NCI-H510A (cell line): ENCODE measurements at places on chromosomes 2 and 18.
A peak's percentile ranks its signal among the peaks of the same experiment; 100 is the strongest.

GRCh38 chr18:7741640-7742039, 174.5 kb downstream of the PTPRM start:
- no peak for DNase-seq

DNA sequence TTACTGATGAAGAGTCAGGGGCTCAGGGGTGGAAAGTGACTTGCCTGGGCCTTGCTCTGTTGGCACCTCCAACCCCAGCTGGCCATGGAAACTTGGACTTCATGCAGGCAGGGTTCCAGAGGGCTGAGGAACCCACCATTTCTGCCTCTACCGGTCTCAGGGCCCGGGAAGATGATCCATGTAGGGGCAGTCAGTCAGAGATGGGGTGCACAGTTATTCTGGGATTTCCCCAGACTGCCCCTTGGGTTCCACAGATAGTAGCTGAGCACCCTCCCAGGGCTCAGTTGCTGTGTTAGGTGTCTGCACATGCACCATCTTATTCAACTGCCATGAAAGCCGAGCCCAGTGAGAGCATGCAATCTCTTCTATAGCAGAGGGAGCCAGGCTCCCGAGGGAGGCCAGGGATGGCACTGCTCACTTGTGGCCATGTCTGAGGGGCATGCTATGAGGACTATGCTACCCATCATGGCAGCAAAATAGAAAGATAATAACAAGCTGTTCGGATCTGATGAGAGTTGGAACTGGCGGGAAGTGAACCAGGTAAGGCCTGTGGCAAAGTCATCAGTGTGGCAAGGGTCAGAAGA, 37.3 kb downstream of the RHOB start:
- DNase-seq: no peak

- no peak for DNase-seq
These were observed 31.2 kb downstream of the STK17B start for GRCh38 chr2:196140213-196140612.

DNA sequence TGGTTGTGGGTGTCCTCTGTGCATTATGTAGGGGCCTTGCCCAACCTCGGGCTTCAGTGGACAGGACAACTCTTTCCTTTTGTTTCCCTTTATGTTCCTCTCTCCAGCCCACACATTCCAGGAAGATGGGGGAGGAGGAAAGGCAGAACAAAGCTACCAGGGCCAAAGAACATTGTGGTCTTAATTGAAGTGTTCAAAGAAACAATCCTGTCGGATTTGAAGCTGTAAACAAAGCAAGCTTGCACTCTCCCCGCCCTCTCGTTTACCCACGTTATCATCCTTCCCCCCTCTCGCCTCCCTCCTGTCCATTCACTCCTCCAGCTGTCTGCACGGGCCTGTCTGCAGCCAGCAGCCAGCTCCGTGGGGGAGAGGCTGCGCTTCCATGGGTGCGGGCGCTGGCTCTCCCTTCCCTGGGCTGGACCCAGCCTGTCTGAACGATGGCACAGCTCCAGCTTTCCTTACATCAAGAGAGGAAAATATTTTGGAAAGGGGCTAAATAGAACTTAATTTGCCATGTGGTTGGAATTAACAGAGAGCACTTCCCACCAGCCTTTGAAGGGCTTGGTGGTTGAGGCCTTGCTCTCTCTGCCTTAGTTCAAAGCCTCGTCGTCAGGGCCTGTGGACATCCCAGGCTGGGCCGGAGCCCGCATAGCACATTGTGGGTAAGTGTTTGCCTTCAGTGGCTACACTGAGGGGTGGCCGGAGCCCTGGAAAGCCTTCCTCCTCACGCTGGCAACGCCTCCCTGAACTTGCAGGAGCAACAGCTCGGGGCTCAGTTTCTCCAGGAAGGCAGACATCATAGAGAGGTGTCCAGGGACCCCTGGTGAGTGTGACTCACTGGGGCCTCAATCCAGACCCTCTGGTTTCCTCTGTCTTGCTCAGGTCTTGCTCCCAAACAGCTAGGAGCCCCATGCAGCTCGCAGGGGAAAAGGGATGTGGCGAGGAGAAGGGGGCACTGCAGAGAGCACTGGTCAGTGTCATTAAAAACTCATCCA, 60.6 kb upstream of the HS6ST1 start:
- no peak for DNase-seq

DNA sequence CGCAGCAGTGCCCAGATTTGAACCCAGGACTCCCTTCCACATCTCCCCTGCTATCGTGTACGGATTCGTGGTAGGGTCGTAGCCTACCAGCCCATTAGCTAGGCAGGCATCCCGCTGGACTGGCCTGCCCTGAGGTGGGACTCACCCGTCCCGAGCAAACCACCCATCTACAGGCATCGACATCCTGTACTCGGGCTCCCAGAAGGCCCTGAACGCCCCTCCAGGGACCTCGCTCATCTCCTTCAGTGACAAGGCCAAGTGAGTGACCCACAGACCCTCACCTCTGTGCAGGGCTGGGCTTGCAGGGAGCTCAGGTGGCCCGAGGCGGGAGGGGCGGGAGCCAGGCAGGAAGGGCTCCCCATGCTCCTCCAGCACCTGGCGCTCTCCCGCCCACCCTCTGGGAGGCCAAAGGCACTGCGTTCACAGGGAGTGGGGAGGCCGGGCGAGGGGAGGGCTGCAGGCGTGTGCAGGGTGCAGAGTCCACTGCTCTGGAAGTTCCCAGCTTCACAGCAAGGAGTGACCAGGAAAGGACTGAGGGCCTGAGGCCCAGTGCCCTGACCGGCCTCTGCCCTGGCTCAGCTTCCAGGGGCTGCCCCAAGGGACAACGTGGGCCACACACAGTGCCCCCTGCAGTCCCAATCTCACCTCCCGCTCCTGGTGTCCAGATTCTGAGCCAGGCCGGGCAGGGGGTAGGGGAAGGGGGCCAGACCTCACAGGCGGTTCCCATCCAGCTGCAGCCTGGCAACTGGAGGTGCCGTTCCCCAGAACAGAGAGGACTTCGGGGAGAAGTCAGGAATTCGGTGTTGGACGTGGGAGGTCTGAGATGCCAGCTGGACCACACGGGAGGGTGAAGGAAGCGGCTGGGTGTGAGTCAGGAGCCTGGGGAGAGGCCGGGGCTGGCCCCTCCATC, 5.4 kb downstream of the AGXT start:
- DNase-seq: no peak

GRCh38 chr2:13858626-13859025, 773.9 kb upstream of the LRATD1 start:
- no peak for DNase-seq

DNA sequence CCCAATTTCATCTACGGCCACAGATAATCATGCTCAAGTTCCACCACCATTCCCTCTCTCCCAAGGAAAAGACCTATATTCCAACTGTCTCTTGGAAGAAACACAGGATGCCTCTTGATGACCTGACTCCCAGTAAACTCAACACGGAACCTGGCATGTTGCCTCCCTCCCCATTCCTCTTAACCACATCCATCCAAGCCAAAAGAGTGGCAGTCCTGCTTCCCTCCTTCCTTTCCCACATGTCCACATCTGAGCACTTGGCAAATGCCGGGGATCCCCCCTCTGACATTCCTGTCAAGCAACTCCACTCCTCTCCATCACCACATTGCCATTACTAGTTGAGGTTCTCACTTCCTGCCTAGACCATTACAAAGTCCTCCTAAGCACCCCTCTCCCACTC, 49.4 kb downstream of the PID1 start:
- DNase-seq: no peak

DNA sequence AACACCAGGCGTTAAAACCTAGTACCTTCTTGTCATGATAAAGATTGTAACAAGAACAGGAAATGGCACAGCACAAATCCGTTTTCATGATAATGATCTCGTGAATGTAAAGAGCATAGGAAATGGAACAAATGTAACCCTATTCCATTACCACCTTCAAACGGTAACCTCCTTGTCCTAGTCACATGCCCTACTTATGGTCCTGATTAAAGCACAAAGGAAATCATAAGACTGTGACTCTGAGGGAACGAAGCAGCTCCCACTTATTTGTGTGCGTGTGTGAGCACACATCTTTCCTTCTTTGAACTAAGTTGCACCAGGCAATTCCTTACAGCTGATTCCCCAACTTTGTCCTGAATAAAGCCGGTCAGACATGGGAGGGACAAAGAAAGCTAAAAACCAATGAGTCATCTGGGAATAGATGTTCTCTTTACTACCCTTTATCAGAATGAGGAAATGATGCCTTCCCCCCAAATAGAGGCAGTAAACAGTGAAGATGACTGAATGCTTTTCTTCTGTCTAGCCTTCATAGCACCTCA, 192.6 kb downstream of the IKZF2 start:
- no peak for DNase-seq

- peak; percentile 57 for DNase-seq
These were observed 83.0 kb upstream of the ZNF532 start for GRCh38 chr18:58781627-58782194.

- no peak for DNase-seq
These were observed 42.8 kb downstream of the TBC1D8 start for GRCh38 chr2:101108357-101108756.

- DNase-seq: no peak
These were observed 230.7 kb upstream of the SYT4 start for GRCh38 chr18:43507842-43508481.

- DNase-seq: no peak
These were observed 81.7 kb downstream of the SEPTIN10 start for GRCh38 chr2:109531896-109532727.
